ENCODE measurements at places on chromosomes 5 and 9.

GRCh38 chr9:97714435-97714834 lies 17.3 kb upstream of the XPA start:
- no peak for DNase-seq

- no peak for DNase-seq
Observed at GRCh38 chr5:137735555-137736284, at the start of gene KLHL3. Gene KLHL3 (minus strand): TSS chr5:137736089. CDS start chr5:137735646, 443 bp downstream.

GRCh38 chr9:130243015-130243881 lies 22.3 kb upstream of the HMCN2 start:
- DNase-seq = no peak

DNA sequence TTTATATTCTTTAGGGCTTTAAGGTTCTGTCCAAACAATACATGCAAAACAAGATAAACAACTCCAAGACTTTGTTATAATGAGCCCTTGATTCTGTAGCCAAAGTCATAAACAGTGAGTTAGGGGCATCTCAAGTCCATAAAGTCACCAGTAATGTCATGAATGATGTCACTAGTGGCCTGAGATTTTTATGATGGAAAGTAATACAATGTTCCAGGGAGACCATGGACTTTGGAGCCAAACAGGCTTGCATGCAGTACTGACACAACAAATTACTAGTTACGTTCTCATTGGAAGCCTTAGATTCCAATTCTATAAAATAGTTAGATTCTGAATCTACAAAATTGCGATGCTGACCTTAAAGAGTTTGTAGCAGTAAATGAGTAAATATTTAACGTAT lies 280.0 kb downstream of the HINT1 start:
- no peak for DNase-seq

DNA sequence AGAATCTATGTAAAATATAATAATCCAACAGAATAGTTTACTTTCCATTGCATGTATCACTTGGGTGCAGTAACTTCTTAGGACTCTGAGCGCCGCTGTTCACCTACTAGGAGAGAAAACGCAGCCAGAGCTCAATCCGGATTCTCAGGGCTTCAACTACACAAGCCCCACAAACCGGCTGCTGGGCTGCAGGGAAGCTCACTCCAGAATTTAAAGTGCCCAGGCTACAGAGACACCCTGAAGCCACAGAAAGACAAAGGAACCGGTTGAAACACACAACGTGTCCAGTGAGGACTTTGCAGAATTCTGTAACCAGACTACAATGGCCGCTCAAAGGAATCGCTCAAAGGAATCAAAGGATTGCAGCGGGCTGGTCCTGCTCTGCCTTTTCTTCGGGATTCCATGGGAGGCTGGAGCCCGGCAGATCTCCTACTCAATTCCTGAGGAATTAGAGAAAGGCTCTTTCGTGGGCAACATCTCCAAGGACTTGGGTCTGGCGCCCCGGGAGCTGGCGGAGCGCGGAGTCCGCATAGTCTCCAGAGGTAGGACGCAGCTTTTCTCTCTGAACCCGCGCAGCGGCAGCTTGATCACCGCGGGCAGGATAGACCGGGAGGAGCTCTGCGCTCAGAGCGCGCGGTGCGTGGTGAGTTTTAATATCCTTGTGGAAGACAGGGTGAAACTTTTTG lies at the start of gene PCDHGA10:
TSS of gene PCDHGA10 (plus strand) at position 134 of the 686 bp plus-strand sequence. CDS start at position 323, 189 bp downstream.
- no peak for DNase-seq
